M059J (cell line): ENCODE measurements at places on chromosomes 2 and 18. TPM values are rescaled to one million over a fixed set of nuclear protein-coding genes. Genes with fewer than 3 reads are reported as not detected.

ALK gene
- 0.37 TPM in 1 of 2 replicates, not detected in the other for total RNA-seq

DBI gene
- total RNA-seq, result 195 and 214 TPM in 2 replicates

ANKRD30BL gene
- not detected in 2 replicates for total RNA-seq

UGT1A1 gene
- not detected in 2 replicates for total RNA-seq

FBXO15 gene
- 0.17 and 0.71 TPM in 2 replicates for total RNA-seq

CCBE1 gene
- total RNA-seq, result 7.2 and 7.7 TPM in 2 replicates

LYG1 gene
- total RNA-seq, result 0.96 TPM in 1 of 2 replicates, not detected in the other

PROKR1 gene
- 0.17 TPM in 1 of 2 replicates, not detected in the other for total RNA-seq

GALNT13 gene
- total RNA-seq, result 0.05 TPM in 1 of 2 replicates, not detected in the other

TRIM54 gene
- total RNA-seq, result 0.05 TPM in 1 of 2 replicates, not detected in the other

DPP10 gene
- total RNA-seq, result not detected in 2 replicates

CBLN2 gene
- total RNA-seq, result not detected in 2 replicates

PAIP2B gene
- total RNA-seq, result 0.52 and 0.81 TPM in 2 replicates

SPEG gene
- total RNA-seq, result 9.8 and 13.9 TPM in 2 replicates

BOK gene
- total RNA-seq, result 3.9 and 11.7 TPM in 2 replicates
